ENCODE measurements at places on chromosomes 6 and 20.

DNA sequence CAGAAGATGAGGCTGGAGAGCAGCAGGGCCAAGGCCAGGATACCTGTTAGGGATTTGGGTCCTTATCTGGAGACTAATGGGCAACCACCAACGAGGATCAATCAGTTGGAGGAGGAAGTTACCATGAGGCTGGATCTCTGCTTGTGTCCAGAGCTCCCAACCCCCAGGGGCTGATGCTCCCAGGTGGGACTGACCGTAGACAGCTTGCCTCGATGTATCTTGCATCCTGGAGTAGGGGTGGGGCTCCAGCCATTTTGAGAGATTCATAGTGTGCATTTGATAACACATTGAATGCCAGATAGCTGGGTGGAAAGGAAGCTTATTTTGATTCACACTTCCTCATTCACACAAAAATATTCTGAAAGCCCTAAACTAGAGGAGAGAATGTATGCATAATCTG is 4.6 kb upstream of the RFPL4B start:
- no peak for DNase-seq

- DNase-seq, result no peak
Measured at GRCh38 chr6:142055219-142055618, 77.5 kb upstream of the GJE1 start.

DNA sequence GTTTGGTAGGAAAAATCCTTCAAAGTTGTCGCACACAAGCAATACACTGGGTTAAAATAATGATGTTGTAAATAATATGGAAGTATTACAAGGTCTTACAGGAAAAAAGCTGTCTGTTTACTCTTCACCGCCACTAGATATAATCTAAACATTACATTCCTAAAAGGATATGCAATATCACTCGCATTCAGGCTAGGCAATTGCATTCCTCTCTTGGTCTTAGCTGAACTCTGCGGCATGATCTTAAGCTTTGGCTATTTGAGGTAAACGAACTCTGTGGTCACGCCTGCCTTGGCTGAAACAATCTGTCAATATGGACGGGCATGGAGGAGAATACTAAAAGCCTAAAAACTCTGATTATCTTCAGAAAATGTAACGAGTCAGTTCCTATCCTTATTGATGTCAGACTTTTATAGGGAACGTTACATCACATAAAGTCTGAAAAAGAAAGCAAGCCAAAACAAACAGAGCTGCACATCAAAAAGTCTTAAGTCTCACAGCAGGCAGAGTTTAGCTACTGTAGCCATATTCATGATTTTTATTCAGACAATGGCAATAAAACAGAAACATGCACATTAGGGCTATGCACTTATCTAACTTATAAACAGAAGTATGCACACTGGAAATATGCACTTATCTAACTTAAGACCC is 30.8 kb upstream of the FILIP1 start:
- DNase-seq, result no peak

- no peak for DNase-seq
Measured at GRCh38 chr6:135066397-135066796, 11.8 kb upstream of the HBS1L start.

DNA sequence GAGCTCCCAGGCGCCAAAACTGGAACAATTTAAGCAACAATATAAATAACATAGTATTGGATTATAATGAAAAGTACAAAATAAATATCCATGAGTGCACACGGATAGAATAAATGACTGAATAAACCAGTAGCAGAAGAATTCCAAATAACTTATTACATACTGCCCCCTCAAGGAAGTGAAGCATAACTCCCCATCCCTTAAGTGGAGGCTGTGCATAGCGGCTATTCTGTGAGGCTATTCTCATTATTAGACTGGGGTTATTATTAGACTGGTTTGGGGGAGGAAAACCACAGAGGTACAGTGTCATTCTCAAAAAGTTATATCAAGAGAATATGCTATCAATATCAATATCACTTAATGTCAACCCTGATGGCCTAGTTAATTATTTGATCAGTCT is 94.4 kb upstream of the SIRPA start:
- no peak for DNase-seq

DNA sequence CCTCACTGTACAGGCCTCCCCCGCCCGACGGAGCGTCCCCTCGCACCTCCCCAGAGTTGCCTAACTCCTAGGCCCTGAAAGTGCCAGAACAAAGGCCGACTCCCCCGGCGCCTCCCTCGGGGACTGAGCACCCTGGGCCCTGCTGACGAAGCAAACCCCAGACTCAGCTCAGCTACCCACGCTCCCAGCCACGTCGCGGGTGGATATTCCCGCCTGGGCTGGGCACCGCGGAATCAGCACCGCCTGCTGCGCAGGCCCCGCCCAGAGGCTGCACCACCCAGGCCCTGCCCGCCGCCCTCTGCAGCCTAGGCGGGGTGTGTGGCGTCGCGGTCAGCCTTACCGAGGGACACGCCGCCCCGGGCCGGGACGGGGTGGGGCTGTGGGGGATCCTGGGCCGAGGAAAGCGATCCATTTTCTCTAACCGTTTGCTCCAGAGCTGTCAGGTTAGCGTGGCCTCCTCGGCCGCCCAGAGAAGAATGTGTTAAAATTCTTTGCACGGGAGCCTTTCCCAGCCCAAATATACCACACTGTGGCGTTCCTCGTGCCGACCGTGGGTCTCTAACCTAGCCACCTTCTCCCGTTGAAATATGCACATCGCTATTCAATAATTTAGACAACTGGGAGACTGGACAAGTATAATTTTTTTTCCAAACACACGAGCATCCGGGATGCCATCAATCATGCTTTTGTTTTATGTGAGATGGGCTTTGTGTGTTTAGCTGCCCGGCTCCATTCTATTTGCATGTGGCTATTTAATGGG is 31.4 kb downstream of the TFAP2A start:
- no peak for DNase-seq

GRCh38 chr6:121573481-121573880 is 138.0 kb downstream of the GJA1 start:
- no peak for DNase-seq
